Renal pelvis (tissue), 12 donors: ENCODE measurements at places on chromosomes 7 and 10. TPM values are rescaled to one million over a fixed set of nuclear protein-coding genes. Genes with fewer than 3 reads are reported as not detected.

Gene CAV2
- 23.7 TPM for polyA plus RNA-seq

Gene TMEM178B
- polyA plus RNA-seq, result 0.38 TPM

Gene NYAP1
- polyA plus RNA-seq, result 2.4 TPM

Gene GNGT1
- not detected for polyA plus RNA-seq

Gene FAM237B
- polyA plus RNA-seq, result 0.68 TPM

Gene AOAH
- polyA plus RNA-seq, result 3.1 TPM

Gene VWDE
- polyA plus RNA-seq, result 7.5 TPM

Gene CCDC136
- polyA plus RNA-seq, result 27.0 TPM

Gene ECHDC3
- 13.1 TPM for polyA plus RNA-seq

Gene MORN4
- polyA plus RNA-seq, result 21.7 TPM

Gene SPDYE2
- polyA plus RNA-seq, result 16.6 TPM

Gene MAT1A
- polyA plus RNA-seq, result 1.5 TPM

Gene HHEX
- polyA plus RNA-seq, result 8.9 TPM
